ENCODE measurements at places on chromosomes 13 and 19. TPM values are rescaled to one million over a fixed set of nuclear protein-coding genes. Genes with fewer than 3 reads are reported as not detected.

ZNF628 gene
- 8.7 TPM for total RNA-seq

COX6B2 gene
- total RNA-seq, result not detected

NOVA2 gene
- not detected for total RNA-seq

LAIR2 gene
- not detected for total RNA-seq

SKA3 gene
- total RNA-seq, result 11.5 TPM

IGFL2 gene
- not detected for total RNA-seq

KIR3DL2 gene
- total RNA-seq, result not detected

ERICH6B gene
- not detected for total RNA-seq

DNA sequence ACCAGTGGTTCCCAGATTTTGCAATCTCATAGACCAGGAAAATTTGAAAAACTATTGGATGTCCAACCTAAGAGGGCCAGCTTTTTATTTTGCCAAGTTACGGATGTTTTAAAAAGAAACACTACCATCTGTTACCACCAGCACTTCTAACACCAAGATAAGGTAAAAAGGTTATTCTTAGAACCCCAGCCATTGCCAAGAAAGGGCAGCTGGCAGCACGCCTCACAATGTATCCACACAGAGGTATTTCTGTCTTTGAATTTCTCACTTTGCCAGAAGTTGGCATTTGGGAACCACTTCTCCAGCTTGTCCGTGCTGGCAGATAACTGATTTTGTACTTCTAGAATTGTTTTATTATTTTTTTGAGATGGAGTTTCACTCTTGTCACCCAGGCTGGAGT is 28.7 kb downstream of the CAPN12 start:
- no peak overlapping the region for H3K4me3 ChIP-seq
- peaks cover 34% of the 10 kb centered on the region for H3K4me1 ChIP-seq
- peaks cover 32% of the 10 kb centered on the region for H3K36me3 ChIP-seq
- H3K27ac ChIP-seq, result no peak overlapping the region
- peaks cover 44% of the 10 kb centered on the region for H3K27me3 ChIP-seq
- DNase-seq, result no peak

DNA sequence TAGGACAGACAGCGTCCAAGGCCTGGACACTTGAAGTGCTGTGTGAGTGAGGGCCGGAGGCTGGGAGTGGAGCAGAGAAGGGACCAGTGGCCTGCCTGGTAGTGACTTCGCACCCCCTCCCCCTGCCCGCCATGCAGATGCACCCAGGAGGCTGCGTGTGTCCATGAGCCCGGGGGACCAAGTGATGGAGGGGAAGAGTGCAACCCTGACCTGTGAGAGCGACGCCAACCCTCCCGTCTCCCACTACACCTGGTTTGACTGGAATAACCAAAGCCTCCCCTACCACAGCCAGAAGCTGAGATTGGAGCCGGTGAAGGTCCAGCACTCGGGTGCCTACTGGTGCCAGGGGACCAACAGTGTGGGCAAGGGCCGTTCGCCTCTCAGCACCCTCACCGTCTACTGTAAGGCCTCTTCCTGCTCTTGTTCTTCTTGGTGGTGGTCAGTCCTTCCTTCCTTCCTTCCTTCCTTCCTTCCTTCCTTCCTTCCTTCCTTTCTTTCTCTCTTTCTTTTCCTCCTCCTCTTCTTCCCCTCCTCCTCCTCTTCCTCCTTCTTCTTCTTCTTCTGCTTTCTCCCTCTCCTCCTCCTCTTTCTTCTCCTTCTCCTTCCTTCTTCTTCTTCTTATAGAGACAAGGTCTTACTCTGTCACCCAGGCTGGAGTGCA is 6.0 kb upstream of the FFAR1 start:
- H3K4me3 ChIP-seq, result no peak overlapping the region
- no peak overlapping the region for H3K27ac ChIP-seq
- no peak for DNase-seq
- no peaks in the 10 kb centered on the region for H3K36me3 ChIP-seq
- peaks cover 54% of the 10 kb centered on the region for H3K27me3 ChIP-seq

DNA sequence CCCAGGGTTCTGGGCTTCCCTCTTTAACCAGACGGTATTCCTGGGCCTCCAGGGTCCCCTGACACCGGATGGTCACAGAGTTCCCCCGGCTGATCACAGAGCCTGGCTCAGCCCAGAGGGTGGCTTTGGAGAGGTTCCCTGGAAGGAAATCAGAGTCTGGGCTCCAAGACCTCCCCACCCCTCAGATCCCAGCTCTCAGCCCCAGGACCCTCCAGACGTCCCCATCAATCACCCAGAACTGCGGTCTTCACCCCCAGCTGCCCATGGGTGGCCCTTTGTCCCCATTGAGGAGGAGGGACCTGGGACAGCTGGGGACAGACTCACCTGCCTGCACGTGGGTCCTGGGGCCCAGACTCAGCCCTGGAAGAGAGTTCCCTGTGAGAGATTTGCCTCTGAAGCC is 955 bp downstream of the LILRA5 start:
- DNase-seq, result no peak
- no peaks in the 10 kb centered on the region for H3K36me3 ChIP-seq
- no peak overlapping the region for H3K4me3 ChIP-seq
- peaks cover 16% of the 10 kb centered on the region for H3K27me3 ChIP-seq
- no peaks in the 10 kb centered on the region for H3K4me1 ChIP-seq

DNA sequence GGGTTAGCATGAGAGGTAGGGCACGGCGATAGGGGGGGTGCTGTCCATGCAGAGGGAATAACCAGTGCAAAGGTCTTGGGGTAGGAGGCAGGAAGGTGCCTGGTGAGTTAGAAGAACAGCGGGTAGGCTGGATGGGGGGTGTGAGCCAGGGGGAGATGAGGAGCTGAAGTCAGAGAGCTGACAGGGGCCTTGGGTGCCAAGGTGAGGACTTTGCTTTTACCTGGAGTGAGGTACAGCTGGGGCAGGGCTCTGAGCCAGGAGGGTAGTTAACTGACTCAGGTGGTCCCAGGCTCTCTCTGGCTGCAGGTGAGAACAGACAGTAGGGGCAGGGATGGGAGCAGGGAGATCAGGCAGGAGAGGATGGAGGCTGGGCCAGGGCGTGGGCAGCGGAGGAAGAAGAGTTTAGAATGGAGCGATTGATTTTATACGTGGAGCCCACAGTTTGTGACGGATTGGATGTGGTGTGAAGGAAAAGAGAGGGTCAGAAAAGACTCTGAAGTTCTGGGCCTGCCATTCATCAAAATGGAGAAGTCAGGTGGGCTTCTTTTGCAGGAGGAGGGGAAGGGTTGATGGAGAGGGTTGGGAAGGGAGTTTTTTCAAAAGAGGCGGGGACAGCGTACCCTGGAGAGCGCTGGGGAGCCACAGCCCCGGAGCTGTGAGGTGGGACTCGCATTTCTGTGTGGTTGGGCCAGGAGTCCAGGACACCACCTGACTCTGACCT is 1.2 kb upstream of the GRAMD1A start:
- H3K4me1 ChIP-seq, result peaks cover 35% of the 10 kb centered on the region
- peak overlapping the region; percentile 86 for H3K4me3 ChIP-seq
- peak overlapping the region; percentile 93 for H3K27ac ChIP-seq
- H3K36me3 ChIP-seq, result peaks cover 16% of the 10 kb centered on the region

- H3K36me3 ChIP-seq, result no peaks in the 10 kb centered on the region
- H3K4me1 ChIP-seq, result no peaks in the 10 kb centered on the region
- no peak overlapping the region for H3K4me3 ChIP-seq
- no peak for DNase-seq
These were observed 3.2 kb upstream of the NKG7 start for GRCh38 chr19:51375504-51376221.

DNA sequence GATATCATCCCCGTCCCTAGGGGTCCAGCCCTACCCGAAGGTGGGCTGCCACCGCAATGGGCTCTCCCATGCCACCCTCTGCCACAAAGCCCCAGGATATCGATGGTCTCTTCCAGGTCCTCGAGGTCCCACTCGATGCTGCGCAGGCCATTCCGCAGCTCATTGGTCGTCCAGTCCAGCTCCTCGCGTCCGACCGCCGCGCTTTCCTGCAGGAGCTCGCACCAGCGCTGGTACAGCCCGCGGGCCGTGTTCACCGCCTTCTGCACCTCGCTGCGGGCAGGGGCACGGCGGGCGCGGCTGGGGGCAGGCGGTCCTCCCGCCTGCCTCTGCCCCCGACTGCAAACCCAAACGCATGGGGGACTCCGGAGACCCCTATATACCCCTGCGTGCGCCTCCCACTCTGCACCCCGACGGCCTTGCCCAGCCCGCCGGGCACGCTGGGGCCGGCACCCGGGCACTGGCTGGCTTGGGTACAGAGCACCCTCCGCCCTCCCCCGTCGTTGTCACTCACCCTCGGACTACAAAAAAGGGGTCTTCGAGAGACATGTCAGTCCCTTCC is 468 bp downstream of the STX10 start:
- peaks cover 41% of the 10 kb centered on the region for H3K36me3 ChIP-seq
- H3K27me3 ChIP-seq, result peaks cover 36% of the 10 kb centered on the region
- peak; percentile 39 for DNase-seq
- peaks cover 30% of the 10 kb centered on the region for H3K4me1 ChIP-seq

GRCh38 chr19:49006905-49007304 is 10.0 kb downstream of the LHB start:
- H3K27ac ChIP-seq, result no peak overlapping the region
- H3K4me3 ChIP-seq, result no peak overlapping the region
- H3K4me1 ChIP-seq, result no peaks in the 10 kb centered on the region
- peaks cover 1% of the 10 kb centered on the region for H3K27me3 ChIP-seq
- no peak for DNase-seq

DNA sequence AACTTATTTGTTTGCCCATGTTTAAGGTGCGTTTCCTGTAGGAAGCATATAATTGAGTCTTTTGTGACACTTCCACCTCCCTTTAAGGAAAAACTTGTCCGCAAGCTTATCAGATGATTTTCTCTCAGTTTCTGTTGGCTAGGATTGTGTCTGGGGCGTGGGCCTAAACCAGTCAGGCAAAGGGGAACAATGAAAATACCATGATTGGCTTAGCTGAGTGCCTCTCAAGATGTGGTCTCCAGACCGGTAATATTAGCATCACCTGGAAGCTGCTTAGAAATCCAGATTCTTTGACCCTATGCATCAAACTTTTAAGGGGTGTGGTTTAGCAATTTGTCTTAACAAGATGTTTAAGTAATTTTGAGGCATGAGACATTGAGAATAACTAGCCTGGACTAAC is 20.0 kb downstream of the SLAIN1 start:
- H3K4me1 ChIP-seq, result no peaks in the 10 kb centered on the region
- H3K27ac ChIP-seq, result no peak overlapping the region

- H3K27ac ChIP-seq, result no peak overlapping the region
- no peak for DNase-seq
- peaks cover 6% of the 10 kb centered on the region for H3K27me3 ChIP-seq
- H3K36me3 ChIP-seq, result no peaks in the 10 kb centered on the region
- no peak overlapping the region for H3K4me3 ChIP-seq
These were observed 105.7 kb downstream of the DNAJC15 start for GRCh38 chr13:43129066-43129465.

GRCh38 chr13:28250542-28250941 is 112.2 kb downstream of the PAN3 start:
- H3K27ac ChIP-seq, result no peak overlapping the region
- DNase-seq, result no peak
- H3K27me3 ChIP-seq, result no peaks in the 10 kb centered on the region
- H3K36me3 ChIP-seq, result peaks cover 39% of the 10 kb centered on the region
- no peak overlapping the region for H3K4me3 ChIP-seq

DNA sequence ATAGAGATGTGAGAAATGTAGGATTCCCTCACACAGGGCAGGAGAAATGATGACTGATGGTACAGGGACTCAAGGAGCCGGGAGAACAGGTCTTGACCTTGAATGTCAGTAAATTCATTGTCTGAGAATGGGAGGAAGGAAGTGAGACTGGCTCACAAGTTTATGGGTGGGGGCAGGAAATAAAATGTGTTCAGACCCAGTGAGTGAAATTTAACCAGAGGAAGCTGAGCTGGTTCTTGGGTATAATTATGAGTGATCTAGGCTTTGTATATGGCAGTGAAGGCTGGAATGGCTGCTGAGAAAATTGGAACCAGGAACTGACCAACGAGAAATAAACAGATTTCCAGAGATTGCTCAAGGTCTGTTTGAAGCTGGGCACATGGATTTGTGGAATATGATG is 6.3 kb upstream of the IGSF23 start:
- no peak overlapping the region for H3K4me3 ChIP-seq
- no peak for DNase-seq
- H3K27me3 ChIP-seq, result peaks cover 5% of the 10 kb centered on the region
- H3K36me3 ChIP-seq, result no peaks in the 10 kb centered on the region
- peaks cover 57% of the 10 kb centered on the region for H3K4me1 ChIP-seq

DNA sequence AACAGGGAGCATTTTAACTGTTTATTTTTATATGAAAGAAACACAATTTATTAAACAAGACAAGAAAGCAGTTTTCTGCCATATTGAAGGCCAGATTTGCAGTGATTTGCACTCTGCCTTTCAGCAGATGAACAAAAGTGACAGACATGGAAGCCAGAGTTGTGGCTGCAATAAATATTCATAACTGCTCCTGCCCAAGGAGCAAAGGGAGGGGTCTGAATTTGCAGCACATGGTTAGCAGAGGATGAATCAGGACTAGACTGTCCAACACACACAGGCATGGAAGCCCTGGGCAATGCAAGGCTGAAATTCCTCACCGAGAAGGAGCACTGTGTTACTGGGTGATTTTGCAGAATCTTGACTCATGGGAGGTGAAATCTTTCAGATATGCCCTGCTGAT is 418.2 kb downstream of the DCT start:
- peak overlapping the region; percentile 62 for H3K27ac ChIP-seq
- peak; percentile 69 for DNase-seq
- H3K4me3 ChIP-seq, result no peak overlapping the region
- no peaks in the 10 kb centered on the region for H3K27me3 ChIP-seq

DNA sequence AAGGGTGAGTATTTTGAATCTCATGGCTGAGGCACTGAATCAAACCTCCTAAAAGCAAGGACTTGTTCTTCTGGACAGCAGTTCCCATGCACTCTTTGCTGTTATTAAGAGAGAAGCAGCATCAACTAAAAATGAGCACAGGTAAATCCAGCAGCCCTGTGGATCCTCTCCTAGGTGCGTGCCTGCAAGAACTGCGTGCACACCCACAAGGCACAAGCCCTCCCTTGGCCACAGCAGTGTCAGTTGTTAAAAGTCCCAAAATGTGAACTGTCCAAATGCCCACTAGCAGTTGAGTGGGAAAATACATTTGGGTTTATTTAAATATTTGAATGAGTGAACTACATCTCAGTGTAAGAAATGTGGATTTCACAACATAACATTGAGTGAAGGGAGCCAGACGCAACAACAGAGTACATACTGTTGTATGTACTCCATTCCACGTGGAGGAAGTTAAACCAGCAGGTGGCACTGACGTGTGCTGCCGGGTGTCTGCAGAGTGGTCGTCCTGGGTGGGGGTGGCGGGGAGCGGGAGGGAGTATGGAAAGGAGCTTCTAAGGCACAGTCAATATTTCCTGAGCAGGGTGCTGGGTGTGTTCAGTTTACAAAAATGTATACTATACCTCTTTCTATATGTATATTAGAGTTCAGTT is 266.4 kb downstream of the NALCN start:
- H3K27ac ChIP-seq, result no peak overlapping the region
- H3K4me1 ChIP-seq, result peaks cover 60% of the 10 kb centered on the region
- no peak overlapping the region for H3K4me3 ChIP-seq

DNA sequence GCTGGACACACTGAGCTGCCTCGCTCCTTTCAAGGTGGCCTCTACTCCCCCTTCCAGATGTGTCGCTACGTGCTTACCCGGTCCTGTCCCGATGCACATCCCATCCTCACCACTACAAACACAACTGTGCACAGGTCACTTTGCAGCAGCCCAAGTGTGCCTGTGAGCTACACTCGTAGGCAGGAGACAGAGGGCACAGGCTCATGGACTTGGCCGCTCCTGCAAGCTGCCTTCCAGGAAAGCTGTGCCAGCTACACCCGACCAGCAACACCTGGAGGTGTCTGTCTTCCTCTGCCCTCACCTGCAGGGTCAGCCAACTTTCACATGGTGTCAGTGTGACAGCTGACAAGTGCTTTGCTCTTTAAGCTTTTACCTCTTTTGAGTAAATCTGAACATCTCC is 15.4 kb downstream of the CARS2 start:
- H3K4me3 ChIP-seq, result no peak overlapping the region
- no peak for DNase-seq
- no peak overlapping the region for H3K27ac ChIP-seq
- H3K4me1 ChIP-seq, result peaks cover 5% of the 10 kb centered on the region
- no peaks in the 10 kb centered on the region for H3K27me3 ChIP-seq
